NCI-H2171 treated with DMSO at 0.1 percent for 48 hours (cell line): ENCODE measurements at places on chromosomes 7 and 10.

DNA sequence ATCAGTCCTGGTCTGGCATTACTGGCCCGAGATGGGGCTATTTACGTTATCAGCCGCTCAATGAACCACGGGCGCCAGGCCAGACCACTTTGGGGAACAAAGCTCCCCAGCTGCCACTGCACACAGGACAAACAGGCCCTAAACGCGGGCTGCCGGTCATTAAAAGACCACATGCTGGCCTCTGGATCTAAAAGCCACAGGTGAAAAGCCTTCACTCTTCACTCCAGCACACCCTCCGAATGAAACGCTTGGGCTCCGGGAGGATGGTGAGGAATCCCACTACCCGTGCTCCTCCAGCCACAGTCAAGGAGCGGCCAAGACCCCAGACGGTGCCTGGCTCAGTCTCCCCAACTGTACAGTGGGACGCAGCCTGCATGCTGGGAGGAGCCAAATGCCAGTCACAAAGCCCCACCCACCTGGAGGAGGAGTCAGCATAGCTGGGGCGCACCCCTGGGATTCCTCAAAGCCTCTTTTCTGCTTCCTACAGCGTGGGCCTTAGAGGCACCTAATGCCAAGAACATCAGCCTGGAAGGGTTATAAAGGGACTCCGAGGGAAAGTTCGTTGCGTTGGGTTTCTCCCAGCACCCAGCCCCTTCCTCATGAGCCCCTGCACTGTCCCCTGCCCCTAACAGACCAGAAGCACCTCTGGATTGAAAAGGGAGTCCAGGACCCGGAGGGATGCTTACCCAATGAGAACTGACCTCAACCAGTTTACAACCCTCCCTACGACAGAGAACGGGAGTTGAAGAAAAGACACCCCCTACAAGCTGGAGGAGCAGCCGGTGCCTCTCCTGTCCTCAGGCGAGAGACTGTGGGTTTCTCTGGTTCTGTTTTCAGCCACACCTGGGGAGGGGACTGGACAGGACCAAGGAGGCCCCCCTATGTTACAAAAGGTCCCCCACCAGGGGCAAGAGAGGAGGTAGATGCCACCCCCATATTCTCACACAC is 4.7 kb downstream of the PDGFA start:
- no peak for DNase-seq

GRCh38 chr7:134618756-134619530 is 27.7 kb upstream of the BPGM start:
- no peak for DNase-seq

DNA sequence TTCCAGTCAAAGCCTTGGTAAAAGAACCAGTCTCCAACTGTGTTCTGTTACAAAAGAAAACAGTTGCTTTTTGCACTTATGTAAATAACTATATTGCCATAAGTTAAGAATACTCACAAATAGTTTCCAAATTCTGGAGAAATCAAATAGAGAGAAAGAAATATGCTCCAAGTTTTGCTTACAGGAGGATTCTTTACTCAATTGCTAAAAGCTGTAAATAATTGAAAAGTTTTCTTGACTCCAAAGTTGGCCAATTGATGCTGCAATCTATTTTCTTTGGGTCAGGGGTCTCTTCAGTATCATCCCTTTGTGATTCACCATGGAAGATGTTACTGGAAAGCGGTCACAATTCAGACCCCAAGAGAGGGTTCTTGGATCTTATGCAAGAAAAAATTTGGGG is 36.0 kb downstream of the NEURL1 start:
- DNase-seq: no peak

GRCh38 chr10:100683004-100683403 is 62.4 kb upstream of the PAX2 start:
- peak; percentile 69 for DNase-seq

- DNase-seq: no peak
These were observed 234.7 kb upstream of the GLI3 start for GRCh38 chr7:42471573-42472174.

DNA sequence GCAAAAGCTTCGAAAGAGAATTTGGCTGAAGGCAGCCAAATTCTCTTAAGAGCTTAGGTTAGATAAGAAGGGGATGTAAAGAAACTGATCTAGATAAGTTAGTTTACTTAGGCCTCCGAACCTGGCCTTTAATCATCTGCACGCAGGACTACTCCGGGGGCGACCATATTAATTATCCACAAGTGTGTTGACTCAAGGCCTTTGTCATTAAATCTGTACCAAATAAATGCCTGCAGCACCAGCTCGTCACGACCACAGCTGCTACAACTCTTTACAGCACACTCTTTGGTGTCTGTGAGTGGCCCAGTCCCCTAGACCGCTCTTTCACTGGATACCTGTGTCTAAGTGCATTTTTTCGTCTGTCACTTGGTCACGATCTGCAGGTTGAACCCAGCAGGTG is 69.8 kb upstream of the LSM8 start:
- no peak for DNase-seq

- DNase-seq: no peak
These were observed 99.0 kb downstream of the AOAH start for GRCh38 chr7:36625247-36625646.

DNA sequence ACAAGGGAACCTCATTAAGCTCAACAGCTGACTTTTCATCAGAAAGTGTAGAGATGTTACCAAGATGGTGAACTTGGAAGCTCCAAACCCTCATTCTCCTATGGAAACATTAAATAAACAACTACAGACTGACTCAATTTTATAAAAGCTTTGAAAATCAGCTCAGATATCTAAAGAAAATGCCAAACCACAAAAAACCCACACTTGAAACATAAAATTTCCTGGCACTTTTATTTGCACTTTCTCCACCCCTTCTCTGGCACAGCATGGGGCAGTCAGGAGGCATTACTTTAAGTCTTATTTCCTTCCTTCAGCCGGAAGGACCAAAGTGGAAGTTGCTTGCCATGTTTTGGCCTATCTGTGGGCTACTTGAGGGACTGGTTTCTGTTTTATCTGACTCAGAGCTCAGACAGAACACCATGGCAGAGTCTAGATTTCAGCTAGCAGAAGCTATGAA is 114.7 kb downstream of the ODAD2 start:
- no peak for DNase-seq

- DNase-seq: no peak
These were observed 130.7 kb downstream of the ADRA2A start for GRCh38 chr10:111207500-111207899.

DNA sequence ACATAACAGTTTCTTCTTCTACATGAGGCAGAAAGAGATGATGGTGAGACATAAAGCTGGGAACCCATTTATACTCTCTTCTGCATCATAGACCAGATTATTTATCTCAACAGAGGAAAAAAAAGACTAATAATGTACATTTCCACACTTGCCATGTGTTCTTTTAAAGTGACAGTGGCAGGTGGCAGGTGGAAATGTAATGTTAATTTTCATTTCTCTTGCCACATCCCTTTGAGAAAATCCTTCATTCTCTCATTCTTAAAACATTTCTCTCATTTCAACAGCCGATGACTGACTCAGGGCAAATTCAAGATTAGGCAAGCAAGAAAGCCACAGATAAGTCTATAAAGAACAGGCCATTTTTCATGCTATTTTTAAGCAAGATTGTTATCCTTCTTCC is 635.6 kb upstream of the SORCS1 start:
- DNase-seq: no peak

DNA sequence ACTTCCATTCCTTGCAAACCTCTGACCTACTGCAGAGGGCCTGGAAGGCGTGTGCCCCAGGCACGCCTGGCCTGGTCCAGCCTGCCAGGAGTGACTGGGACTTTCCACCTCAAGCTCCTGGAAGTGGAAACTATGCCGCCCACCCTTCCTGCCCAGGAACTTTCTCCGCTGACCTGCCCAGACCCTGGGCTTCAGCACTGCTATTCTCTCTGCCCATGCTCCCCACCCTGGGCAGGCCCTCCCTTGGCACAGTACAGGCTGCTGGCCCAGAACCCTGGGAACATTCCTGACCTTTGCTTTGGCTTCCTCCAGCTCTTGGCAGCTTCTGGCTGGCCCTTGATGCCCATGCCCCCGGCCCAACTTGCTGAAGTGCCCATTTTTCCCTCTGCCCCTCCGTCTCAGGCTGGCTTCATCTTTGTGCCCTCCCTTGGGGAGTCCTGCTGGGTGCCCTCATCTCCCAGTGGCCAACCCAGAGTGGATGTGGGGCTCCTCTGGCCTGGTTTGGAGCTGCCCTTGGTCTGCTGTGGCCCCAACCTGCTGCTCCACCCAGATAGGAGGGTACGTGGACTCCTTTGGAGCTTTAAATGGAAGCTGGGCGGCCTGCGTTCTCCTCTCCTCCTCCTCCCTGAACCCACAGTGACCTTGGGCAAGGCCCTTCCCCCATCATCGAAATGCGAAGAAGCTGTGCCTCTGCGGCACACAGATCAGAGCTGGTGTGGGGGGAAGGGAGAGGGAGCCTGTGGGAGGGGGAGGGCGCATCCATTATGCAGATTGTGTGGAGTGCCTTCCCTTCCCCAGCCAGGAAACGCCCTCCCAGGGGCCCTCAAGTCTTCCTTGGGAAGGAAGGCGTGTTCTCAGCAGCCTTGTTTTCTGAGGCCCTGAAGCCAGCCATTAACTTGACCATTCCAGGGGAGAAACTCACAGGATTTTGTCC is 3.4 kb downstream of the MMRN2 start:
- DNase-seq: no peak

DNA sequence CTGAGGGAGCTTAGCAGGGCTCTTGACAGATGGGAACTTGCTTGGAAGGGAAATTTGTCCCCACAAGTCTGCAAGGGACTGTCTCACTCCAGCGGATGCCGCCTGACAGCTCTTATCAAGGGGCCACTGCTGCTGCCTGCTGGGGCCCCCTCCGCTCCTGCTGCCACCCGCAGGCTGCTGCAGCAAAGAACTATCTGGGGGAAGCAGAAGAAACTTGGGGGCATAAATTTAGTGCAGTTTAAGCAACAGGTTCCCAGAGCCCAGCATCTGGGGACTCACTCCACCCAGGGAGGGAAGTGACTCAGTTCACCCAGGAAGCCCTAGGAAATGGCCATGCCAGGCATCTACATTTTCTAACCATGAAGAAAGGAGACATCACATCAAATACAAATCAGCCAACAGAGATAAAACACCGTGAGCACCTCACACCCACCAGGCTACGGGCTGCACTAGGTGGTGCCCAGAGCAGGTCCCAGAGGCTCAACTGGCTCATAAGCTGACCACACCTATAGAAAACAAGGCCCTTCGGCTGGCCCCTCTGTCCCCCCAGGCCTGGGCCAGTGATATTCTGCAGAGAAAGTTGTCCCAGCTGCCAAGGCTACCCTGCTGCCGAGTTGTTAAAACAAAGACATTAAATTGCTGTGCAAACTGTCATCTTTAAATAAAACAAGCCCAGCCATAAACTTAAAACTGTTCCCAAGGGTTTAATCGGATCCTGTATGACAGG is 3.7 kb downstream of the RGS10 start:
- no peak for DNase-seq

DNA sequence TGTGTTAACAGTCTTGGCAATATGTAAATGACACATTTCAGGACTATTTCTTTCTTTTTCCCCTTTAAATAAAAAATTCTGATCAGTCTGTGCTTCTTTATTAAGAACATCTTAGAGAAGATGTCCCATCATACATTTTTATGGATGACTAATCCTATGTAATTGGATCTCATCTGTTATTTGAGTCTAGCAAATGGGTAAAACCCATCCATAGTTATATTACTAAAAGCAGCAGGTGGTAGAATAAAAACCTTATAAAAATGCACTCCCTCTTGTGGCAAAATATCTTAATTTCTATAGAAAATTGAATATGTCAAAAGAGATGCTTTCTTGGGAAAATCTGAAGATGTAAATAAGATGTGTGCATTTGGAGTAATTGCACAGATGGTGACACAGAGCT is 35.3 kb downstream of the TRRAP start:
- peak; percentile 36 for DNase-seq

- DNase-seq: no peak
These were observed 53.9 kb upstream of the SFMBT2 start for GRCh38 chr10:7464691-7465090.

GRCh38 chr7:17983221-17984062 is 43.1 kb upstream of the SNX13 start:
- DNase-seq: no peak

DNA sequence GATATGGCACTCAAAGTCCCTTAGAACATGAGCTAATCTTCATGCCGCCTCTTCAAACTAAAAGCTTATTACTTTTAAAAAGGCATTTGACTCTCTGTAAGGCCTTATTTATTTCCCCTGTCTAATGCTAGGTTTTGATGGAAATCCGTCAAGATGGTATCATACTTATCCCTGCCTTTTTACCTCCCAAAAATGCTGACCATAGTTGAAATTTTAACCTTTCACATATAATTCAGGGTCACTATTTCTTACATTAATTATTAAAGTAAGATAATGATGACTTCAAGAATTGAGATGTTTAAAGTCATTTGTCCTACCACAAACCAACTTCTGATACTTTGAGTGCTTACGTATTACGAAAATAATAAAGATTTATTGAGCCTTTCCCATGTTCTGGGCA is 12.3 kb upstream of the OSBPL3 start:
- DNase-seq: no peak

DNA sequence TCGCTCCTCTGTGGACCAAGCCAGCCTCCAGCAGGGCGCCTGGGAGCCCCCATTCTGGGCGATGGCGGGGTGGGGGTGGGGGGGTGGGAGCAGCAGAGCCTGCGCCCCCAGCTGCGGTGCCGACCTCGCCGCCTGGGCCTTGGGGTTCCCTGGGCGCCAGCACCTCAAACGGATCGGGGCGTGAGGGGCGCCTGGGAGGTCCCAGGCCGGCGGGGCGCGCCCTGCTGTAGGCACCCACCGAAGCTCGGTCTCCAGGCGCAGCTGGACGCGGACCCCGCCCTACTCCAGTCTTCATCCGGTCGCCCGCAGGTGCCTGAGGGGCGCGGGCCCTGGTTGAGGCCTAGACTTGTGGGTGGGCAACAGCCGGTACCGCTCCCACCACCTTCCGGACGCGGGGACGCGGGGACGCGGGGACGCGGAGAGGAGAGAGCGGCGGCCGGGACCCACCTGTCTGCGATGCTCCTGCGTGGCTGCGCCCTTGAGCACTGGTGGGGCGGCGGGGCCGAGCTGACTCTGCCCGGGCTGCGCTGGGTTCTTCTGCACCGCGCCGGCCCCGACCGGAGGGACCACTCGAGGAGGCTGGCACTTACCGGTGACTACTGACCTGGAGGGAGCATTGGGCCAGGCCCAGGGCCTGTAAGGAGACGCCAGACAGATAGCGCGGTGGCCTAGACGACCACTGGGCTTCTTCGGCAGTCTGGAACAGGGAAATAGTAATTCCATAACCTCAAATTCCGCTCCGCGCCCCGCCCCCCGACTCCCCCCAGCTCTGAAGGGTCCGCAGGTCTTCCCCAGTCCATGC is 5.5 kb upstream of the KCP start:
- DNase-seq: no peak

GRCh38 chr10:99832439-99832838 is 50.0 kb downstream of the ABCC2 start:
- no peak for DNase-seq
